ENCODE measurements at places on chromosomes 16 and 17.

- no peak for DNase-seq
Observed at GRCh38 chr17:39963829-39964228, 1.0 kb downstream of the GSDMA start.

DNA sequence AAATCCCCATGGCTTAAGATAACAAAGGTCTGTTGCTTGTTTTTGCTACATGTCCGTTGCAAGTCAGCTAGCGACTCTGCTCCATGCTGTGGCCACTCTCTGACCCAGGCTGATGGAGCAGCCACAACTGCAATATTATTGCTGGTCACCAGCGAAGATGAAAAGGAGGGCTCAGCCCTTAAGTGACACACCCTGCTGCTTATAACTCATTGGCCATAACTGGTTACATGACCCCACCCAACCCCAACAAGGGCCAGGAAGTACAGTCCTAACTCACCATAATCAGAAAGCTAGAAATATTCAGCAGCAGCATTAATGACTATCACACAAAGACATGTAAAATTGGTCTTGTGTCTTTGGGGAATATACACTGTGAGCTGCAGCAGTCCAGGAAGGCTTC is 224.3 kb downstream of the SOX9 start:
- DNase-seq = no peak

DNA sequence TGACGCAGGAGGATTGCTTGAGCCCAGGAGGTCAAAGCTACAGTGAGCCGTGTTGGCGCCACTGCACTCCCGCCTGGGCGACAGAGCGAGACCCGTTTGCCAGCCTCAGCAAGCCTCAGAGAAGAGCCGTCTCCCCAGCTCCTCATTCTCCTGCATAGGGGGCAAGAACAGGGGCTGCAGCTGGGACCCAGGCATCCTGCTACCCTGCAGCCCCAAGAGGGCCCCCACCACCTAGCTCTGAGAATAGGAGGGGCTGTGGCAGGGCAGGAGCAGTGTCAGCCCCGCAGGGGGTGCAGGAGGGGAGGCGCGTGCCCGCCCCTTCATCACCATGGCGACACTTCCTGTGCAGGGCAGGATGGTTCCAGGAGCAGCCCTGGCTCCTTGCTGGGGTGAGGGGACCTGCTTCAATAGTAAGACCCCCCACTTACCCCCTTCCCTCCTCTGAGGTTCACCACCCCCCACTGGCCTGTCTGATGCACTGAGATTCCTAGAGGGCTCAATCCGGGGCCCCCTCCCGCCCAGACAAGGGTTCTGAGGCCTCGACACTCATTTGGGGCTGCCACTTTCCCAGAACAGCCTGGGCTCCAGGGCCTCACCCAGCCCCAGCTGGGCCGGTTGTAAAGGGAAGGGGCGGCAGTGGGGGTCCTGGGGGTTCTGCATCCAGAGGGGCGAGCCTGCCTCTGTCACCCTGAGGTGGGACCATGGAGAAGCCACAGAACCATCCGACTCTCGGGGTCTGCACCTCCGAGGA is 20.2 kb downstream of the VASN start:
- no peak for DNase-seq

GRCh38 chr16:85149776-85150175 is 37.5 kb upstream of the CIBAR2 start:
- no peak for DNase-seq

DNA sequence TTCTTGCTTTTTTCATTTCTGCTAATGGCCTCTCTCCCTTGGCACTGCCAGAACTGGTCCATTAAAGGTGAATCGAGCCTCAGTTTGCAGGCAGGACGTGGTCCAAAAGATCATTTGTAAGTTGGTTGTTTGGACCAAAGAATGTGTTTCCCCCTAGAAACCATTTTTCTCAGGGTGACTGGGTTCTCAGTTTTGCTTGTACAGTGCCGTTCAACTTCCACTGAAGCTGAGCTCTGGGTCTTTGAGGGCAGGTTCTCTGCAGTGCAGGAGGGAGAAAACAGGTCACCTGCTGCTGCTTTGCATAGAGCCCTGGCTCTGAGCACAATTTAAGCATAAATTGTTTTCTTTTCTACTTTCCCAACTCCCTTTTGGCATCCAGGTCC is 9.0 kb upstream of the AMZ2 start:
- no peak for DNase-seq

GRCh38 chr17:30103921-30104320 is 12.7 kb upstream of the NSRP1 start:
- no peak for DNase-seq

DNA sequence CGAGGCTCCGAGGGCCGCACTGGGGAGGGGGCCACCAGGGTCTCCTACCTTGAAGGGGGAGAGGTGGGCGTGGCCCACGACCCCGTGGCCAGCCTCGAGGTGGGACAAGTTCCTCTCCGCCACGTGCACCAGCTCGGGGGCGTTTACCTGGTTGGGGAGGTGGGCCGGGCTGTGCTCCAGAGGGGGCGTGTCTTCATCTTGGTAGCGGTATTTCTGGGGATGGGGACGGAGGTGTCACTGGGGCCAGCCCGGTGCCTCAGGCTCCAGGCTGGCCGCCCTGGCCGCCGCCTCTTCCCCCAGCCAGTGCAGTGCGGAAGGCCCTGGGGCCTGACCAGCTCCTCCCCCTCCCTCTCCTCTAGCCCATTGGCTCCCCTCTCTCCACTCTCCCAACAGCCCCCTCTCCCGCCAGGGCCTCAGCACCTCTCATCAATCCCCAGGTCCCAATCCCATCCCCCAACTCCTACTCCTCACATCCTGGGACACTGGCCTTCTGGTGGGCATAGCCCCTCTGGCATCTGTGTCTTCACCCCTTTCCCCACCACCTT is 11.5 kb downstream of the DLG4 start:
- DNase-seq = no peak

GRCh38 chr16:345772-346171 is 6.8 kb downstream of the AXIN1 start:
- no peak for DNase-seq

- DNase-seq = no peak
Observed at GRCh38 chr17:31225831-31226230, 71.2 kb downstream of the OMG start.

- no peak for DNase-seq
Observed at GRCh38 chr17:48577946-48578615, at the start of gene HOXB4. Gene HOXB4 (minus strand): TSS chr17:48578350. CDS start chr17:48578319, 31 bp downstream.

GRCh38 chr17:41416479-41416878 is 7.9 kb downstream of the KRT37 start:
- no peak for DNase-seq

DNA sequence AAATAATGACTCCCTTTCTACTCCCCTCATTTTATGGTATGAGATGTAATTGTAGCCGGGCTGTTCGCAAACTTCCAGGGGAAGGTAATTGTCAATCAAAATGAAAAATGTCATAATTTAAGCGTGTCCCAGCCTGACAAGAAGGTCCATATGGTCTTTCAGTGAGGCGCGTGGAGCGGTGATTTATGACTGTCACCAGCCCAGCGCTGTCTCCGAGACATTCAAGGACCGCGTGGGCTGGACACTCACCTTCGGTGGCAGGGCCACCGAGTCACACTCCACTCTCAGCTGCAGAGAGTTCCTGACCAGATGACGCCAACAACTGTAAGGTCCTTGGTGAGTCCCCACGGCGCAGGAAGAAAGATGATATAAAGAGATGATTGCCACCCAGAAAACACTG is 157.7 kb upstream of the TNRC6C start:
- DNase-seq = no peak

All from AG09319 (cell line).